ENCODE measurements at places on chromosomes 6 and 20.
A peak's percentile ranks its signal among the peaks of the same experiment; 100 is the strongest.

DNA sequence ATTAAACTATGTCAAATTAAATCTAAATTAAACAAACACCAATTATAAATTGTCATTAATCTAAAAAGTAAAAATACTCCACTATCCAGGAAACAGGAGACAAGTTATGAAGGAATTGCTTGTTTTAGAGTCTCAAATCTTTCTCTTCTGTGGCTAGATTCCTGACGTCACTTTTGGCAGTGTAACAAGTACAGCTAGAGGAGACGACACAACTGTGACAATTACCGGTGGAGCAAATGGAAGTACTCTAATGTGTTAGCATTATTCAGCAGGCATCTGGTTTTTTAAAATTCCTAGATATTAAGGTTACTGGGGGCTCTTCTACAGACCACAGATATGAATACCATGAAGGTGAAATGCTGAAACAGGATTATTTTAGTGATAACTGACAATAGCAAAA lies 1042.7 kb downstream of the EPHA7 start:
- DNase-seq: no peak

- DNase-seq: no peak
Observed at GRCh38 chr6:56572788-56573471, 69.8 kb downstream of the DST start.

- DNase-seq: peak; percentile 58
Observed at GRCh38 chr20:35739294-35740163, 2.5 kb downstream of the RBM39 start.

- no peak for DNase-seq
Observed at GRCh38 chr6:42482174-42482573, 30.4 kb upstream of the TRERF1 start.

DNA sequence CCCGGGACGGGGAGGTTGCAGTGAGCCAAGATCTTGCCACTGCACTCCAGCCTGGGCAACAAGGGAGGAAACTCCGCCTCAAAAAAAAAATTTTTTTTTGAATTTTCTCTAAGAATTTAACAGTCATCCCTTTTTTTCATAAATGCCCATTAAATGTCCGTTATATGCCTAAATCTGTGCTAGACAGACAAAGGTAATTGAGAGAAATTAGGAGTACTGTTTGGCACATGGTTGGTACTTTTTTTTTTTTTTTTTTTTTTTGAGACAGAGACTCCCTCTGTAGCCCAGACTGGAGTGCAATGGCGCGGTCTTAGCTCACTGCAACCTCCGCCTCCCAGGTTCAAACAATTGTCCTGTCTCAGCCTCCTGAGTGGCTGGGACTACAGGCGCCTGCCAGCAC lies 1.7 kb downstream of the PCMT1 start:
- DNase-seq: no peak

- no peak for DNase-seq
Observed at GRCh38 chr6:45132059-45132458, 196.1 kb upstream of the RUNX2 start.

DNA sequence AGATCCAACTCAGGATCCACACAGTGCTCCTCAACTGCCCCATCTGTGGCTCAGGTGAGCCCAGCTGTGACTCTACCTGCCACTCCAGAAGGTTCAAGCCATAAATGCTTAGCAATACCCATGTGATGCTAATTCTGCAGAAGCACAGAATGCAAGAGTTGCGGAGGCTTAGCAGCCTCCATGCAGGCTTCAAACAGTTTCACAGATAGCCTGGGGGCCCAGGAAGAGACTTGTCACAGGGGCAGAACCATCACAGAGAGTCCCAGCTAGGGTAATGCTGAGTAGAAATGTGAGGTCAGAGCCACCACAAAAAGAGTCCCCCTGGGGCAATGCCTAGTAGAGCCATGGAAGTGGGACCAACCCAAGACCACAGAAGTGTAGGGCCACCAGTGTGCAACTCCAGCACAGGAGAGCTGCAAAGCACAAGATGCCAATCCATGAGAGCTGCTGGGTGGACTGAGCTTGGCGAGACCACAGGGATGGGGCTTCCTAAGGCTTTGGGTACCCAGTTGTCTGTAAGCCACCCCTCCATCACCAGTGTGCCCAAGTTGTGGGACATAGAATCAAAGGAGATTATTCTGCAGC lies 283.9 kb downstream of the UBE3D start:
- no peak for DNase-seq

DNA sequence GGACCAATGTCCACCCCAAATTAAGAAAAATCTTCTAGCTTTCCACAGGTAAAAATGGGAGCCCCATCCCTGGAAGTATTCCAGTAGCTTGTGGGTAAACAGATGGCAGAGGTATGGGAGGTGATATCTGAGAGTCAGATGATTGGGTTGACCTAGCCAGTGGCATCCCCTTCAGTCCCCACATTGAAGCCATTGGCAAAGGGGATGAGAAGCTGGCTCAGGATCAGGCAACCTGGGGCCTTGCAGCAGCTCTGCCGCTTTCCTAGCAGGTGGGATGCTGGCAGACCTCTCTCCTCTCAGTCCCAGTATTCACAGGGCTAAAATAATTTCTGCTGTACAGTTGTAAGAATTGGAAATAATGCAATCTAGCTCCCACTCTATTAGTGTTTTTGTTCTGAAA lies 108.9 kb upstream of the KCNG1 start:
- no peak for DNase-seq

GRCh38 chr6:109498936-109499335 lies 15.9 kb upstream of the ZBTB24 start:
- DNase-seq: no peak

GRCh38 chr20:59743767-59744485 lies 139.6 kb downstream of the PHACTR3 start:
- peak; percentile 18 for DNase-seq

DNA sequence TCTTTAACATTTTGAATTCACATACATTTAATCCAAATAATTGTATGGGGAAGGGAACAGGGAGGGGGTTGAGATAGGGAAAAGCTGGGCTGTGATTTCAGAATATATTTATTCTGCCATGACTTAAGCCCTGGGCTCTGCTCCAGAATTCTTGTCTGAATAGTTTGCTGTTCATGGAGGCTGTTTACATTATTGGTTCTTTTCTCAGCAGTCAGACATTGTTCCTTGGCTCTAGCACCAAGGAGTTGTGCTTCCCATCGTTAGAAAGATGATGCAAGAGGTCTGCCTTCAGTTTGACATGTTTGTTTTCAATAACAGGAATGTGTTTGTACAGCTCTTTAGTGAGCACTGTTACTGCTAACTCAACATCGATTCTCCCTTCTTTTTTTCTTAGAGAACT lies 198.8 kb upstream of the CDYL start:
- DNase-seq: peak; percentile 86

GRCh38 chr20:23160536-23161243 lies 74.6 kb upstream of the CD93 start:
- DNase-seq: peak; percentile 90

GRCh38 chr20:37526839-37527637 lies 638 bp downstream of the BLCAP start:
- DNase-seq: peak; percentile 55

Data from MCF 10A (cell line).